ENCODE measurements at places on chromosomes 2 and 18.

DNA sequence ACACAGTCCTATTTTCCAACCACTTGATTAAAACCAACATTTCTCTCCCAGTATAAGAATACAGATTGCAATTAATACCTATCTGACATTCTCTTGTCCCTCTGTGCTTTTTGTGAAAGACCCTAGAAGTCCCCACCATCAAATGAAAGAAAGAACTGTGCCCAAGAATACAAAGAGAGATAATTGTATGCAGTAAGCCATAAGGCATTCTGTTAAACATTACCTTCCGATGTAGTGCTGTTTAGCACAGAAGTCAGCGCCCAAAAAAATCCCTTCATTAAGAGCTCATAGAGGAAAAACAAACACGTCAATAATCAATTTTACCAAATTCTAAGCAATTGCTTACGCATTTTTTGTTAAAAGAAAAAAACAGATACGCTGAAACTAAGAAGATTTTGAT is 41.1 kb downstream of the ZNF516 start:
- no peak for DNase-seq

- DNase-seq, result no peak
These were observed 683.5 kb downstream of the TMEM182 start for GRCh38 chr2:103445347-103445746.

- no peak for DNase-seq
These were observed 4.0 kb upstream of the DGUOK start for GRCh38 chr2:73922681-73923080.

DNA sequence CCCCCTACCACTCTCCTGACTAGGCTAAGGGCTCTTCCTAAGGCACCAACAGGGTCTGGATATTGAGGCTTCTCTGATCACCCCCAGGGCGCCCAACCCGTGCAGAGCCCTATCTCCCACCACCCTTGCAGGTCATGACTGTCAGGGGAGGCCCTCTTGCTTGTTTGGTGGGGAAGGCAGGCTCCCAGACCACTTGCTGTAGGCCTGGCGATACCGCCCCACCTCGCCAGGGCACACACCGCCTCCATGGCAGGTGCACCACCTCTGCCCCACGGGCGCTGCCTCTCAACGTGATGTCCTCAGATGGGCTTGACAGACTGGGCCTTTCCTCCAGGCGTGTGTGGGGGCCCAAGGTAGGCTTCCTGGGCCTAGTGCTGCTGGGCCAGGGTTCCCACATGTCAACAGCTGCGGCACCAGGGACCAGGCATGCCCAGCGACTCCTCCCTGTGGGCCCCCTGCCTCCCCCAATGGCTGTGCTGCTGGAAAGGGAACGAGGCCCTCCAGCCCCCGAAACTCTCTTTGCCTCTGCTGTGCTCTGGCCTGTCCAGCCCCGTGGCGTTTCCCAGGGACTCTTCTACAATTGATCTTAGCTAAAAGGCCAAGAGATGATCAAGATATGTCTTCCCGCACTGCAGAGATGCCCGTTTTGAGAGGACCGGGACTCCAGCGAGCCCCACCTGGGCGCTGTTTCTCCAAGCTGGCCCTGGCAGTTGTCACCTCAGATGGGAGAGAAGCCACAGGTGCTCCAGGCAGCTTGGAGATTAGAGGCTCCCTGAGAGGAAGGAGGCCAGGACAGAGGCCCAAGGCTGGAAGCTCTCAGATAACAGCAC is 7.5 kb downstream of the NPPC start:
- DNase-seq, result no peak

- DNase-seq, result no peak
These were observed 261.4 kb downstream of the EPHA4 start for GRCh38 chr2:221310730-221311129.

- DNase-seq, result no peak
These were observed 50.5 kb downstream of the MRPL35 start for GRCh38 chr2:86249579-86250391.

Data from GM19239 (cell line).